Renal cortex interstitium (tissue), 15 donors: ENCODE measurements at places on chromosomes 7 and 10.

- no peak for DNase-seq
These were observed 38.1 kb downstream of the TMEM130 start for GRCh38 chr7:98831641-98832221.

DNA sequence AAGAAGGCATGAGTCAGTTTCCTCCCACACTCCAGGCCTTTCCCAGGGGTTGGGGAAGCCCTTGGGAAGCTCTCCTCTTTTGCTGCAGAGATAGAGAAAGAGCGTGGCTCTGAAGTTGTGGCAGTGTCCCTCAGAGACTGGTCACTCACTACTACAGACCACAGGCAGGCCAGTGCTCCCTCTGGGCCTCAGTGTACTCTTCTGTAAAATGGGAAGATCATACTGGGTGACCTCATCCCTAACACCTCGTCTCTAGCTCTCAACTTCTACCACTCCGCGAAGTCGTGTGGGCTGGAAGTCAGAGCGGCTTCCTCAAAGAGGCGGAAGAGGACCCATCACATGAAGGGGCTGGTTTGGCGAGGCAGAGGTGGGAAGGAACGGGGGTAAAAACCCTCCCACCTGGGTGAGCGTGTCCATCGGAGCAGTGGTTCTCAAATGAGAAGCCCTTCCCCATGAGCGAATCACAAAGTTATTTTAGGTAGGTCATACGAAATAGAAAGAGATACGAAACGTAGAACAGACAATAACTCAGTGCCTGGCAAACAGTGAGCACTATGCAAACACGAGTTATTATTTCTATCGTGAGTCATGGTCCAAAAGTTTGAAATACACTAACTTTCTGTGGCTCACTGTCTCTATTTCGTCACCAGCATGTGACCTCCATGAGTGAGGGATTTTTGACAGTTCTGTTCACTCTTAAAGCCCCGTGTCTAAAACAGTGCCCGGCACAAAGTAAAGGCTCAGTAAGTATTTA, 32.7 kb downstream of the PRKAG2 start:
- DNase-seq, result no peak

DNA sequence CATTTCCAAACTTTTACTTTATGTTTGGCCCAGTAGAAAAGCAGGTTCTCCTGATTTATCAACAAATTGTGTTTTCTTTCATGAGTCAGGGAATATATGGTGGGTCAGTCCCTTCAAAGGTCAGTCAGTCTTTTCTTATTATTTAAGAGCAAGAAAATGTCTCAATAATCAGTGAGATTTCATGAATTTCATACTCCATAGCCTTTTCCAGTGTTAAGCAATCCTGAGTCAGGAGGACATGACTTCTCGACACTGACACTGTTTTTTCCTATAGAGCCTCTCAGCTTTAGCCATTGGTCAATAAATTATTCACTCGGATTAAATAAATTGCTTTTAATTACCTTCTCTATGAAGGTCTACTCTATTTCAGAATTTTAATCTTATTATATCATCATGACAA, 334.5 kb downstream of the SORCS1 start:
- no peak for DNase-seq

DNA sequence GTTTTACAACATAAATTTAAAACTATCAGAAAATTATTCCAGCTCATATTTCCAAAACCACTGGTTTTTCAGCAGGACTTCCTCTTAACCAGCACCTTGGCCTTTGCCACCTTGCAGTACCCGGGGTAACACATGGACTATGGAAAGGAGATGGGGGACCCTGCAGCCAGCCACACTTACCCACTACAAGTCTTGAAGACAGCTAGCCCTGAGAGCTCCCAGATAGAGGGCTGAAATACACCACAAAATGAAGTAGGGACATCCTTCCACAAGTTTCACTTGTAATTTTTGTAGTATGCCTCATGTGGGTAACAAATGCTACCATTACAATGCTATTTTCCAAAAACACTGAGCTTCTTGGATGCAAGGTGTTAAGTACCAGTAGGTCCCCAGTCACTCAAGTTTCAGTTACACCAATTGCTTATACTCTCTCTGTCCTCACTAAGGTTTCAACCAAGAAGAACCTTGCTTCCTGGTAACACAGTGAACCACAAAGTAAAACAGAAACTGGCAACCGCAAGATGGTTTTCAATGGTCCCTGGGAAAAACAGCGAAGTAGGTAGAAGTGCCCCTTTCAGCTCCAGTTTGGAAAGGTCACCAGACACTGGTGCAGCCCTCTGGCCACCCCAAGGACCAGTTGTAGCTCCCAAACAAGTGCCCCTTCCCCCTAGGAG, 110.9 kb downstream of the SGMS1 start:
- no peak for DNase-seq
